ENCODE measurements at places on chromosomes 4 and X. TPM values are rescaled to one million over a fixed set of nuclear protein-coding genes. Genes with fewer than 3 reads are reported as not detected.

Gene TCEAL2
- not detected for polyA plus RNA-seq

Gene CHM
- polyA plus RNA-seq, result 11.9 TPM

Gene SRPX
- polyA plus RNA-seq, result 81.5 TPM

Gene LRPAP1
- 175 TPM for polyA plus RNA-seq

Gene LIAS
- polyA plus RNA-seq, result 7.8 TPM

Gene GLUD2
- polyA plus RNA-seq, result 0.62 TPM

Gene MTM1
- polyA plus RNA-seq, result 2.1 TPM
